NCI-H82 (cell line): ENCODE measurements at places on chromosomes 5 and 9.

GRCh38 chr5:59390989-59391388 is 502.5 kb downstream of the PDE4D start:
- DNase-seq, result peak; percentile 41

GRCh38 chr9:4967523-4967922 is 17.5 kb upstream of the JAK2 start:
- no peak for DNase-seq

DNA sequence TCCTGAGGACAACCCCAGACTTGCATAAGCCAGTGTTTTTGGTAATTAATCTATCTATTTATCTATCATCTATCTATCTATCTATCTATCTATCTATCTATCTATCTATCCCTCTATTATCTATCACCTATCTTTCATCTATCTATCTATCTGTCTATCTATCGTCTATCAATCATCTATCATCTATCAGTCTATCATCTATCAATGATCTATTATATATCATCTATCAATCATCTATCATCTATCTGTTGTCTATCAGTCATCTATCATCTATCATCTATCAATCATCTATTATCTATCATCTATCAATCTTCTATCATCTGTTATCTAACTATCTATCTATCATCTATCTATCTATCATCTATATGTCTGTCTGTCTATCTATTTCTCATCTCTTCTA is 85.5 kb downstream of the PTCH1 start:
- DNase-seq, result no peak

GRCh38 chr5:122292332-122292731 is 19.7 kb upstream of the SNCAIP start:
- no peak for DNase-seq

GRCh38 chr5:145934276-145934675 is 2.1 kb upstream of the SH3RF2 start:
- no peak for DNase-seq

- DNase-seq, result no peak
These were observed 177.9 kb downstream of the MACROH2A1 start for GRCh38 chr5:135221187-135221473.

DNA sequence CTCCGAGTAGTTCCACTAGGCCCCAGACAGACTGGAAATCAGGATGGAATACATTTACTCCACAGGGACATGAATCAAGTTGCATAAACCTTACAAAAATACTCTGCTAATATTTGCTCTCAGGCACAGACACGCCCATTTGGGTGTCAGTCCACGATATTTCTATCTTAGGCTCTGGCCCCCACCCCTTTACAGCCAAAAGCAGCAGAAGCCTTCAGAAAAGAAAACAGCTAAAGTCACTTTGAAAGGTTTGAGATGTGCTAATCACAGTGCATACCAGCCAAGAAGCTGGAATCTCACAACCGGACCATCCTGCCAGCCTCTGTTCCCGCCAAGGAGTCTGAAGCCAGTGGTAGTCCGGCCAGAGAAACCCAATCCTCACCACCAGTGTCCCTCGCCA is 22.6 kb downstream of the PTPN3 start:
- no peak for DNase-seq

DNA sequence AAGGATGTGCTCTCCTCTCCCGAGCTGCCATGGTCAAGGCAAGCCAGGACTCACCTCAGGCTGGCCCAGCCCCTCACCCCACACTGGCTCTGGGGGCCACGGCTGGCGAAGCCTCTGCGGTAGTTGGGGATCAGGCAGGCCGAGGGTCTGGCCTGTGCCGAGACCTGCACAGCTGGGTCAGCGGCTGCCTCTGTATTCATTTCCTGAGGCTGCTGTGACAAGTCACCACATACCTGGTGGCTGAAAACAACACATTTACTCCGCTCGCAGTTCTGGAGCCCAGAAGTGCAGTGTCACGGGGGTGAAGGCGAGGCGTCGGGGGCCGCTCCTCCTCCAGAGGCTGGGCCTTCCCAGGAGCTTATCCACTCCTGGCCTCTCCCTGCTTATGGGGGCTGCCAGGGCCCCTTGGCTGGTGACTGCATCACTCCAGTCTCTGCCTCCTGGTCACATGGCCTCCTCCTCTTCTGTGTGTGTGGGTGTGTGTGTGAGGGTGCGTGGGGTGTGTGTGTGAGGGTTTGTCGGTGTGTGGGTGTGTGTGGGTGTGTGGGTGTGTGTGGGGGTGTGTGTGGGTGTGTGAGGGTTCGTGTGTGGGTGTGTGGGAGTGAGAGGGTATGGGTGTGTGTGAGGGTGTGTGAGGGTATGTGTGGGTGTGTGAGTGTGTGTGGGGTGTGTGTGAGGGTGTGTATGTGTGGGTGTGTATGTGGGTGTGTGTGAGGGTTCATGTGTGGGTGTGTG is 3.2 kb upstream of the SCGB3A1 start:
- no peak for DNase-seq

DNA sequence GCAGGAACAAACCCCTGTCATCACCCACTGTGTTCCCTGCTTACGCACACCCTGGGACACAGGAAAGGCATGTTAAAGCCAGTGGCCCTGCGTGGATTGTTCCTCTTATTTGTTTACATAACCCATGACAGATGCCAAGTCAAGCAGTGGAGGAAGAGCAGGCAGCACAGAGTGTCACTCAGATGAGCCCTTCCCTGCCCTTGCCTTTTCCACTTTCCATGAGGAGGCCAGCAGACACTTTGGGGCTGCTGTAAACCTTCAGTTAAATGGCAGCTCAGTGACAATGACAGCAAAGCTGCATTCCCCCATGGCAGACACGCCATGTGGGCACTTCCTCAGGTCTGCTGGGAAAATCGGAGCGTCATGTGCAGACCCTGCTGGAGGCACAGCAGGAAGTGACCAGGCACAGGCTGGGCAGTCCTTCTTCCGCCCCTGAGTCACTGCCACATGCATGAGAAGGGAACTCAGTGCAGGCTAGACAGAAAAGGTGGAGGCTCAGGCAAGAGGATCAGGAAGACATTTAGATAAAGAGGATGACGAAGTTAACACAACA is 216.8 kb upstream of the PIK3R1 start:
- DNase-seq, result no peak

- DNase-seq, result no peak
These were observed 17.1 kb upstream of the QSOX2 start for GRCh38 chr9:136262671-136263178.

GRCh38 chr5:39505363-39505762 is 80.6 kb upstream of the DAB2 start:
- DNase-seq, result no peak

DNA sequence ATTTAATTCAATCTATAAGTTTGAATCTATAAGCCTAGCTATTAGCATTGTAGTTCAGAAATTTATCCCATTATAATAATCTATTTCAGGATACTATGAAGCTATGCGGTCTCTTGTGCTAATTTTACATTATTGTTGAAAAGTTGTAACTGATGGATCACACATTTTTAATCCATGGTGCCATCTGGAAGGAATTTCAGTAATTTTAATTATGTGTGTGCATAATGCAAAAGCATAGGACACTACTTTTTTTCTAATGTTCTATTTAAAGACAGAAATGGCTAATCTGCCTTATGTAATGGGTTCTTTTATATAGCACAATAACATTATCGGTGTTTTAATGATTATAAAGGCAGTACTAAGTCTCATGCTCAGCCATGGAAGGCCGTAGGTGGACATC is 90.6 kb downstream of the HOMER1 start:
- DNase-seq, result no peak

GRCh38 chr5:89276566-89277305 is 393.8 kb upstream of the MEF2C start:
- DNase-seq, result no peak
